A673 (cell line): ENCODE measurements at places on chromosomes 12 and 14. TPM values are rescaled to one million over a fixed set of nuclear protein-coding genes. Genes with fewer than 3 reads are reported as not detected.

Gene TTC6
- total RNA-seq, result 0.11 and 0.35 TPM in 2 replicates

Gene KRT72
- total RNA-seq, result not detected in 2 replicates

GRCh38 chr14:63076488-63076887, 31.2 kb upstream of the KCNH5 start:
- no peak for DNase-seq
- no peaks in the 10 kb centered on the region for H3K4me1 ChIP-seq
- no peaks in the 10 kb centered on the region for H3K36me3 ChIP-seq
- no peak overlapping the region for H3K4me3 ChIP-seq

DNA sequence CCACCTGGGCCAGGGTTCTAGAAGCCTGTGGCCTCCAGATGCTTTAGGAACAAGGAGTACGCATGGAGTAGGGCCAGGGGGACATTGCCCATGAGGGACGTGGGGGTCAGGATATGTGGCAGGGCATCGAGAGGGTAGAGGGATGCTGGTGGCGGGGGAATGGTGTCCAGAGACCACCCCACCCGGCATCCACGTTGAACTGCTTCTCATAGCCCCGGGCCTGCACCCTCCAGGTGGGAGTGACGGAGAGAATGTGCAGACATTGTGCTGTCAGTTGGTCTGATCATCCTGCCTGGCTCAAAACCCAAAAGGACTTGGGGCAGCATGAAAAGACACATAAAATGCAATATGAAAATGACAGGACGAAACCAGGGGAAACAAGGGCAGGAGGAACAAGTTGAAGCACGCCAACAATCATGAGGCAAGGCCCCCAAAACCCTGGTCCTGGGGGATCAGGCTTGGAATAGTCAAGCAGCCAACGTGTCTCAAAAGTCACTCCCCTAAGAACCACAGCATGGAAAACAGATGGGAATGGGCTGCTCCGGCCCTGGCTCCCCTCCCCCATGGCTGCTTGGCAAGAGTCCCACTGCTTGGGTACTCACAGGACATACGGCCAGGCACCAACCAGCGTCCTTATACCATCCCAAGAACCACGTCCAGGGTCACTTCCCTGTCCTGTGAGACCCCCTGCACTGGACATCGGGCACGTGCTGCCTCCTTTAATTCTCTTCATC, 117.9 kb downstream of the DICER1 start:
- no peaks in the 10 kb centered on the region for H3K36me3 ChIP-seq
- no peak overlapping the region for H3K4me3 ChIP-seq
- no peak overlapping the region for H3K27ac ChIP-seq
- no peaks in the 10 kb centered on the region for H3K27me3 ChIP-seq
- no peaks in the 10 kb centered on the region for H3K4me1 ChIP-seq
- DNase-seq, result no peak

GRCh38 chr12:123358035-123358434, 6.6 kb downstream of the SBNO1 start:
- H3K27me3 ChIP-seq, result no peaks in the 10 kb centered on the region
- peaks cover 4% of the 10 kb centered on the region for H3K4me1 ChIP-seq
- H3K27ac ChIP-seq, result no peak overlapping the region
- peaks cover 3% of the 10 kb centered on the region for H3K36me3 ChIP-seq
- no peak overlapping the region for H3K4me3 ChIP-seq

Gene CALCOCO1
- total RNA-seq, result 16.8 and 34.0 TPM in 2 replicates

- H3K4me3 ChIP-seq, result no peak overlapping the region
- H3K36me3 ChIP-seq, result no peaks in the 10 kb centered on the region
- H3K27me3 ChIP-seq, result peaks cover 3% of the 10 kb centered on the region
- H3K4me1 ChIP-seq, result peaks cover 30% of the 10 kb centered on the region
- no peak for DNase-seq
- H3K27ac ChIP-seq, result no peak overlapping the region
Observed at GRCh38 chr12:53738406-53739213, 11.4 kb upstream of the CALCOCO1 start.

Gene SUPT16H
- 193 and 196 TPM in 2 replicates for total RNA-seq

Gene AQP5
- not detected in 2 replicates for total RNA-seq

- H3K4me1 ChIP-seq, result peaks cover 21% of the 10 kb centered on the region
- peak overlapping the region; percentile 19 for H3K27ac ChIP-seq
- peaks cover 96% of the 10 kb centered on the region for H3K36me3 ChIP-seq
- DNase-seq, result no peak
Observed at GRCh38 chr14:21220874-21221477, 48.3 kb downstream of the HNRNPC start.

Gene AICDA
- total RNA-seq, result not detected in 2 replicates

Gene NPAS3
- total RNA-seq, result 15.6 and 16.5 TPM in 2 replicates

DNA sequence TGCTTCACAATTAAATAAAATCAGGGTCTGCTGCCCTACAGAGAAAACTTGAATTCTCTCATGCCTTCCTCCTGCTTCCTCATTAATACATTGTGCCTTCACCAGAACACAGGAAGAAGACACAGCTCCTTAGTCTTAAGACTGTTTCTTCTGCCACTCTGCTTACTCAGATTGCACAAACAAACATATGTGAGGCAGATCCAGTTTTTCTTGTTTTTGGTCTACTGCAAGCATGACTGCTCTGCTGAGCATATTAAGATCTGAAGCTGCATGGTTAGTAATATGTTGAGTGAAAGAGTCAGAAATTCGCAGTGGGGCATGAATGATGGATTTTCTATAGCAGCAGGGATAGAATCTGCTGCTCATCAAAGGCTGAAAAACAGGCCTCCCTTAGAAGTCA, 321.1 kb upstream of the STXBP6 start:
- no peaks in the 10 kb centered on the region for H3K4me1 ChIP-seq
- no peak overlapping the region for H3K27ac ChIP-seq
- no peak for DNase-seq
- H3K36me3 ChIP-seq, result no peaks in the 10 kb centered on the region
- H3K27me3 ChIP-seq, result no peaks in the 10 kb centered on the region
- no peak overlapping the region for H3K4me3 ChIP-seq

- DNase-seq, result no peak
- H3K27ac ChIP-seq, result no peak overlapping the region
- peak overlapping the region; percentile 62 for H3K4me3 ChIP-seq
- peaks cover 18% of the 10 kb centered on the region for H3K27me3 ChIP-seq
- no peaks in the 10 kb centered on the region for H3K36me3 ChIP-seq
Observed at GRCh38 chr12:57735952-57736740, 2.4 kb downstream of the AGAP2 start.

Gene LHX5
- not detected in 2 replicates for total RNA-seq

Gene MED6
- 56.8 and 59.8 TPM in 2 replicates for total RNA-seq

Gene LPAR5
- total RNA-seq, result 0.15 and 0.17 TPM in 2 replicates

GRCh38 chr12:46438256-46438655, 65.7 kb upstream of the SLC38A2 start:
- no peak for DNase-seq
- no peak overlapping the region for H3K4me3 ChIP-seq
- peaks cover 75% of the 10 kb centered on the region for H3K4me1 ChIP-seq
- H3K27ac ChIP-seq, result no peak overlapping the region
- H3K27me3 ChIP-seq, result no peaks in the 10 kb centered on the region

DNA sequence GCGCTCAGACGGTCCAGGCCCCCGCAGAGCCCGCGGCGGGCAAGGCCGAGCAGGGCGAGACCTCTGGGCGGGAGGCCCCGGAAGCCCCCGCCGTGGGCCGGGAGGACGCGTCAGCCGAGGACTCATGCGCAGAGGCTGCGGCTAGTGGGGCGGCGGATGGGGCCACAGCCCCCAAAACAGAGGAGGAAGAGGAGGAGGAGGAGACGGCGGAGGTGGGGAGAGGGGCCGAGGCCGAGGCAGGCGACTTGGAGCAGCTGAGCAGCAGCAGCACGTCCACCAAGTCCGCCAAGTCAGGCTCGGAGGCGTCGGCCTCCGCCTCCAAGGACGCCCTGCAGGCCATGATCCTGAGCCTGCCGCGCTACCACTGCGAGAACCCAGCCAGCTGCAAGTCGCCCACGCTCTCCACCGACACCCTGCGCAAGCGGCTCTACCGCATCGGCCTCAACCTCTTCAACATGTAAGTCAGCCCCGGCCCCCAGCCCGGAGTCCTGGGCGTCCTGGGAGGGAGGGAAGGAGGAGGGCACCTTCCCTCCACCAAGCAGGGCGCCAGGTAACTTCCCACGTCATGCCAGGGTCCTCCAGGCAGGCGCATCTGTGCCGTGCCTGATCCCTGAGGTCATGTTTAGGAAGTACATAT, 72.4 kb downstream of the IQSEC3 start:
- H3K4me1 ChIP-seq, result no peaks in the 10 kb centered on the region
- H3K36me3 ChIP-seq, result no peaks in the 10 kb centered on the region
- peaks cover 28% of the 10 kb centered on the region for H3K27me3 ChIP-seq
- H3K27ac ChIP-seq, result no peak overlapping the region
- peak overlapping the region; percentile 11 for H3K4me3 ChIP-seq
- peak; percentile 29 for DNase-seq

DNA sequence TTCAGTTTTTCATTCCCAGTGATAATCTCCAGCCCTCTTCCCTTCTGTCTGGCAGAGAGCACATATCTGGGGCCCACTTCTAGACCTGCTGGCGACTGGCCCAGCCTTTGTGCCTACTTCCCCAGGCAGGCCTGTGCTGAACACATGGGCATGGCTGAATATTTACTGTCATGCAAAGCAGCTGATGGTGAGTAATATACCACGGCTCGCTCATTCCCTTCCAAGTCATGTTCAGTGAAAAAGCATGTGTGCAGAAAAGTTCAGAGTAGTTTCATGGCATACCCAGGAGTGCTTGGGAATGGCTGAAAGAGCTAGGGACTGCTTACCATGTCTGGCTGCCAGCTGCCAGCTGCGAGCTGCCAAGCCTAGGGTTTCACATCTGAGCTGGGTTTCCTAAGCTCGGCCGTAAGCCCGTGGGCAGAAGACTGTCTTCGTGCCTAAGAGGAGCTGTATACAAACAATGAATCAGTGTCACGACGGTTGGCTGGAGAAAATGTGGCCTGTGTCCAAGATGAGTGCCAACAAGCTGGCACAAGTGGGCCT, 179.9 kb upstream of the PELI2 start:
- no peaks in the 10 kb centered on the region for H3K27me3 ChIP-seq
- H3K27ac ChIP-seq, result no peak overlapping the region
- H3K4me1 ChIP-seq, result no peaks in the 10 kb centered on the region
- no peak for DNase-seq
- H3K4me3 ChIP-seq, result no peak overlapping the region

DNA sequence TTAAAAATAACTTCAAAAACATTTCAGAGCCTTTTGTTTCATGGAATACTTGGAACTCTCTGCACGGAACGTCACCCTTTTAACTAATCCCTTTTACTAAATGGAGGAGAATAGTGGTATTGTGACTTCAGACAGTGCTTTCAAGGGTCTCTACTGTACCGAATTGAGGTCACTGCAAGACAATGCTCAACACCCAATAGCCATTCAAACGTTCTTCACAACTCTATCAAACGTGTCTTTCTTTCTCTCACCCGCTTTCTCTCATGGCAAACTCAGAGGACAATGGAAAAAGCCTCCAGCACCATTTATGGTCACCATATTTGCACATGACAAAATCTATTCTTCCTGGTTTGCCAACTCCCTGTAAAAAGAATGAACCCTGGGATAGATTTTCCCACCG, 132.1 kb upstream of the SOX5 start:
- H3K27me3 ChIP-seq, result no peaks in the 10 kb centered on the region
- no peak overlapping the region for H3K4me3 ChIP-seq
- DNase-seq, result no peak
- H3K4me1 ChIP-seq, result peaks cover 7% of the 10 kb centered on the region
- no peaks in the 10 kb centered on the region for H3K36me3 ChIP-seq
- H3K27ac ChIP-seq, result no peak overlapping the region

GRCh38 chr12:120085920-120086645, 30.5 kb downstream of the RAB35 start:
- peak overlapping the region; percentile 43 for H3K4me3 ChIP-seq
- H3K27ac ChIP-seq, result peak overlapping the region; percentile 69
- H3K36me3 ChIP-seq, result no peaks in the 10 kb centered on the region
- DNase-seq, result no peak
- no peaks in the 10 kb centered on the region for H3K27me3 ChIP-seq
- peaks cover 28% of the 10 kb centered on the region for H3K4me1 ChIP-seq

DNA sequence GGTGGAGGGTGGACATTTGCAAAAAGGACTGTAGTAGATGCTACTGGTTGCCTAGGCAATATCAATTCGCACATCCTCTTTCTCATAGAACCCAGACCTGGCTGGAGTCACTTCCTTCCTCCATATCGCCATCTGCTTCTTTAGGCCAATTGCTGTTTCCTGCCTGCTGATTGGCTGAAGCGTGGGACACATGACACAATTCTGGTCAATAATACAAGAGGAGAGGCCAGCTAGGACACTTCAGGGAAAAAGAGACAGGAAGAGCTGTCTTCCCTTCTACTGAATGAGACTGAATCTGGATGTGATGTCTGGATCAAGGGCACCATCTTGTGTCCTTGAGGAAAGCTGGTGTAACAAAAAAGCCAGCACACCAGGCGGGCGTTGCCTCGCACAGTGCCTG, 53.8 kb downstream of the TRPV4 start:
- peak; percentile 25 for DNase-seq
- H3K4me3 ChIP-seq, result no peak overlapping the region
- no peak overlapping the region for H3K27ac ChIP-seq
- no peaks in the 10 kb centered on the region for H3K4me1 ChIP-seq

DNA sequence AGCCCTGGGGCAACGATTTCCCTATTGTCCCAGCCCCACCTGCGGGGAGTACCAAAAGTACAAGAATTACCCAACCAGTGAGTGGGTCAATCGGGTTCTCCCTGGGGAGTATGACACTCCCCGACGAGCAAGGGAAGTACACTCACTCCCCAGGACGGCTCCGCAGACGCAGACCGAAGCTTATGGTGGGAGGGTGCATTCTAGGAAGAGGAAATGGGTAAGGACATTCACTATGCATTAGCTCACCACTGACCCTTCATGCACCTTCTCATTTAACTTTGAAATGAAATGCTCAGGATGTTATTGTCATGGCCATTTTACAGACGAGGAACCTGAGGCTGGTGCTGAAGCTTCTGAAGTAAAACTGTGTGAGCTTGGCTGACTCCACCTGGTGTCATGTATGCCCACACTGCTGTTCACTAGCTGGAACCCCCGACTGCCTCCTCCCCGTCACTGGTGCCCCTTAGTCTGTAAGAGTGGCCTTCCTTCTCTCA, 45.8 kb upstream of the TMED10 start:
- H3K36me3 ChIP-seq, result no peaks in the 10 kb centered on the region
- no peaks in the 10 kb centered on the region for H3K27me3 ChIP-seq

Gene SRGAP1
- total RNA-seq, result 9.7 and 11.0 TPM in 2 replicates

DNA sequence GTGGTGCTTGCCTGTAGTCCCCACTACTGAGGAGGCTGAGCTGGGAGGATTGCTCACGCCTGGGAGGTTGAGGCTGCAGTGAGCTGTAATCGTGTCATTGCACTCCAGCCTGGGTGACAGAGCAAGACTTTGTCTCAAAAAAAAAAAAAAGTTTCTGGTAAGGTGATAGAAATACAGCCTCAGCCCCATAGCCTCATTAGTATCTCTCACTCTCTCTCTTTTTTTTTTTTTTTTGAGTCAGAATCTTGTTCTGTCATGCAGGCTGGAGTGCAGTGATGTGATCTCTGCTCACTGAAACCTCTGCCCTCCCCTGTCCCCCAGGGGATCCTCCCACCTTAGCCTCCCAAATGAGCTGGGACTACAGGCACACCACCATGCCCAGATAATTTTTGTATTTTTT, 19.2 kb downstream of the MTHFD1 start:
- no peak overlapping the region for H3K4me3 ChIP-seq
- peaks cover 33% of the 10 kb centered on the region for H3K36me3 ChIP-seq
- H3K4me1 ChIP-seq, result no peaks in the 10 kb centered on the region
- H3K27me3 ChIP-seq, result no peaks in the 10 kb centered on the region

- H3K4me1 ChIP-seq, result peaks cover 18% of the 10 kb centered on the region
- DNase-seq, result peak; percentile 40
- peak overlapping the region; percentile 99 for H3K27ac ChIP-seq
- peak overlapping the region; percentile 74 for H3K4me3 ChIP-seq
- no peaks in the 10 kb centered on the region for H3K27me3 ChIP-seq
Observed at GRCh38 chr14:39267608-39268005, 33.9 kb downstream of the MIA2 start.

Gene NID2
- 12.6 and 20.3 TPM in 2 replicates for total RNA-seq

- no peaks in the 10 kb centered on the region for H3K4me1 ChIP-seq
- no peak overlapping the region for H3K4me3 ChIP-seq
- H3K27me3 ChIP-seq, result no peaks in the 10 kb centered on the region
- no peak overlapping the region for H3K27ac ChIP-seq
- no peaks in the 10 kb centered on the region for H3K36me3 ChIP-seq
- DNase-seq, result no peak
Observed at GRCh38 chr12:26264215-26264838, 69.0 kb downstream of the SSPN start.

Gene GOLGA3
- 54.5 and 58.4 TPM in 2 replicates for total RNA-seq
